ENCODE measurements at places on chromosomes 16 and 17. TPM values are rescaled to one million over a fixed set of nuclear protein-coding genes. Genes with fewer than 3 reads are reported as not detected.

Gene TEPSIN
- total RNA-seq, result 30.3 TPM

Gene CD300H
- total RNA-seq, result not detected

Gene CCT6B
- 6.2 TPM for total RNA-seq

Gene RCVRN
- not detected for total RNA-seq

Gene GNG13
- not detected for total RNA-seq

Gene PLLP
- 3.0 TPM for total RNA-seq

Gene PRR29
- 0.57 TPM for total RNA-seq

Gene FBXW10
- total RNA-seq, result not detected

Gene NUFIP2
- 42.2 TPM for total RNA-seq

Gene CNGB1
- not detected for total RNA-seq

Gene TP53TG3
- total RNA-seq, result not detected

Gene KRTAP2-3
- total RNA-seq, result not detected

Gene KRTAP1-5
- total RNA-seq, result not detected

Gene WFIKKN2
- not detected for total RNA-seq

Gene C17orf100
- 2.0 TPM for total RNA-seq

Gene TRAPPC2L
- total RNA-seq, result 36.7 TPM

Gene ZFPM1
- total RNA-seq, result 0.44 TPM

Gene PABPN1L
- total RNA-seq, result not detected

Gene CFAP52
- total RNA-seq, result not detected

Gene RNF222
- total RNA-seq, result not detected

Gene CALB2
- 101 TPM for total RNA-seq

Gene NUP93
- total RNA-seq, result 54.8 TPM

Gene AGRP
- total RNA-seq, result not detected

Gene TBL3
- 20.9 TPM for total RNA-seq

Gene ALDOA
- total RNA-seq, result 986 TPM

Gene RNU2-1
- total RNA-seq, result not detected

Gene IL17C
- not detected for total RNA-seq

Gene TNFRSF17
- not detected for total RNA-seq

Gene HBA2
- total RNA-seq, result 73.8 TPM

Gene OR1A1
- not detected for total RNA-seq

Gene TPSG1
- total RNA-seq, result not detected

Gene TMEM100
- 67.6 TPM for total RNA-seq

Gene KRTAP4-4
- total RNA-seq, result not detected

Gene KRT33A
- not detected for total RNA-seq

Gene PRAC1
- not detected for total RNA-seq

Gene CTRB1
- not detected for total RNA-seq

Gene HSBP1
- total RNA-seq, result 29.5 TPM

Gene ICAM2
- 87.6 TPM for total RNA-seq

Gene HCRT
- not detected for total RNA-seq

Gene POLR3E
- 29.2 TPM for total RNA-seq

Gene STAT5A
- 721 TPM for total RNA-seq

Gene NPIPB6
- not detected for total RNA-seq

Gene GID4
- total RNA-seq, result 17.0 TPM

Gene TMEM170A
- 20.5 TPM for total RNA-seq

Gene PRR35
- not detected for total RNA-seq

Gene PRCD
- 8.0 TPM for total RNA-seq

Gene ABCA9
- total RNA-seq, result 106 TPM

Gene SLC9A5
- total RNA-seq, result 1.0 TPM

Gene LSM12
- 27.2 TPM for total RNA-seq

Gene ALOX12B
- not detected for total RNA-seq

Gene TM4SF5
- not detected for total RNA-seq

Gene SYNGR3
- not detected for total RNA-seq

Gene SLC5A10
- not detected for total RNA-seq

Gene PRR15L
- not detected for total RNA-seq

Gene SLC52A1
- not detected for total RNA-seq

Measured in subcutaneous adipose tissue (tissue), 4 donors.